ENCODE measurements at places on chromosomes 3 and 15.

DNA sequence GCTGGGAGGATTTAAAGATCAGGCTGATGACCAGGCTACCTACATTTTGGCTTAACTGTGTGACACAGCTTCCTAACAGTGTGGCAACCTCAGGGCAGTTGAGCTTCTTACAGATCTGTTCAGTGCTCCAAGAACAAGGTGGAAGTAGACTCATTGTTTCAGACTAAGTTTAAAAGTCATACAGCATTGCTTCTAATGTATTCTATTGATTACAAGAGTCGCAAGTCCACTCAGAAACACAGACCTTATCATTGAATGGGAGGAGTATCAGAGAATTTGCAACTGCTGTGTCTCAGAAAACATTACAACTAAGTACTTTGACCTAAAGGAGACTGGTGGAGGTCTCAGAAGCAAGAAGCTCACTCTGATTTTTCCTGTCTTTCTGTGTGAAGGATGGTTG is 579.5 kb upstream of the TGFBR2 start:
- no peak for DNase-seq

DNA sequence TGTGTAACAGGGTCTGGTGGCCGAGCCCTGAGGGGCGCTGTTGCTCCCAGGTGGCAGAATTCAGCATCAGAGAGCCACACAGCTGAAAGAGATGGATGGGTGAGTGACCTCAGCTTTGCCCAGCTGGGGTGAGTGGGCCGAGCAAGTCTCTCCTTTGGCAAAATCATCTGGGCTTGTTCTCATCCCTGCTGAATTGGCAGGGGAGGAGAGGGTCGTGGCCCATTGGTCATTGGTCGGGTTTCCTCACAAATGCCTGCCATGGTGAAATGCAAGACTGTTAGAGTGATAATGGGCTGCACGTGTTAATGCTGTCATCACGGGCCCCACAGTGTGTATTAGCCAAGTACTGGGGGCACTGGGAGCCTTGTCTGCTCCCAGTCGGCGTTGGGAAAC is 15.9 kb downstream of the ABHD2 start:
- no peak for DNase-seq

GRCh38 chr3:146505516-146505915 is 36.2 kb upstream of the PLSCR2 start:
- no peak for DNase-seq

- DNase-seq = no peak
These were observed 181.3 kb upstream of the WNT5A start for GRCh38 chr3:55668359-55668758.

- DNase-seq = no peak
These were observed 7.0 kb downstream of the PSTPIP1 start for GRCh38 chr15:77001966-77002365.

DNA sequence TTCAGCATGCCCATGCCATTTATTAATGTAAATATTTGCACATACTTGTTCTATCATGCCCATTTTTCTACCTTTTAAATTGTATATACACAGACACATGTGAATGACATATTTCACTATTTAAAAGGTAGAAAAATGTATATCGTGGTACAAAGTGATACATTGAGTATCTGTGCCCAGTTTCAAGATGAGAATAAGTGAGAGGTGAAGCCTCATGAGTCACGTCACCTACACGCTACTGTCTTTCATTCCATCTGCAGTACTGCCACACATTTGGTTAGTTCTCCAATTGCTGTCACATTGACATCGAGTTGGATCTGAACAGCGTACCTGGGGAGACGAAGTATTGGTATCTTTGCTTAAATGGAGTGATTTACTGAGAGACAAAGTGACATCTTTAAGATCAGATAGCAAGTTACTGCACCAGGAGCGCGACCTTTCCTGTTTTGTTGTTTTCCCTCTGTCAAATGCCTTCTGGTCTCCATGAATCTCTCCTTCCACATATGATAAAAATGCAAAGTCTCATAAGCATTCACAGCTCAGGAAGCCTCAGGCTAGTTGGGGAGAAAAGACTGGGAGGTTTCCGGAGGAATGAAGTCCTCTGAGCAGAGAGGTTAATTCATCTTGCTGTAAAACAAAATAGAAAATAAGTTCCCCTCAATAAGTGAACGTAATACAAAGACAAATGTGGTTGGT is 12.0 kb downstream of the GREM1 start:
- DNase-seq = no peak

All from NCI-H526 treated with DMSO at 0.1 percent for 48 hours (cell line).